ENCODE measurements at places on chromosomes 11 and 22. TPM values are rescaled to one million over a fixed set of nuclear protein-coding genes. Genes with fewer than 3 reads are reported as not detected.

Gene SMIM35
- polyA plus RNA-seq: not detected

Gene TMEM121B
- polyA plus RNA-seq: 0.17 TPM

Gene TSSK2
- not detected for polyA plus RNA-seq

Gene SLC5A12
- under 0.01 TPM for polyA plus RNA-seq

Gene EXT2
- 28.5 TPM for polyA plus RNA-seq

Data from sigmoid colon (tissue), 7 donors.